ENCODE measurements at places on chromosomes 3 and 15.

GRCh38 chr3:4491855-4492207 is 1.3 kb upstream of the ITPR1 start:
- DNase-seq: no peak

GRCh38 chr15:74988007-74988800 is 7.2 kb upstream of the SCAMP5 start:
- peak; percentile 5 for DNase-seq

GRCh38 chr3:64856106-64856505 is 168.3 kb upstream of the ADAMTS9 start:
- DNase-seq: peak; percentile 30

GRCh38 chr3:45509038-45509767 is 85.3 kb upstream of the LIMD1 start:
- no peak for DNase-seq

GRCh38 chr15:45469441-45469840 is 53.1 kb downstream of the SLC30A4 start:
- DNase-seq: no peak
